Foreskin keratinocyte (primary cell): ENCODE measurements at places on chromosomes 12 and 14. TPM values are rescaled to one million over a fixed set of nuclear protein-coding genes. Genes with fewer than 3 reads are reported as not detected.

The SMARCD1 gene
- 99.8 and 102 TPM in 2 replicates for total RNA-seq

The BRAP gene
- 15.4 and 16.0 TPM in 2 replicates for total RNA-seq

The VDR gene
- total RNA-seq: 33.4 and 33.6 TPM in 2 replicates

The GZMH gene
- total RNA-seq: not detected in 2 replicates

The TTC6 gene
- not detected in 2 replicates for total RNA-seq

The CLEC4D gene
- total RNA-seq: not detected in 2 replicates

The NTF3 gene
- not detected in 2 replicates for total RNA-seq
